ENCODE measurements at places on chromosomes 3 and 15.
A peak's percentile ranks its signal among the peaks of the same experiment; 100 is the strongest.

- no peak for DNase-seq
These were observed 145.1 kb downstream of the NFKBIZ start for GRCh38 chr3:101994386-101994785.

- DNase-seq: no peak
These were observed 164.5 kb downstream of the EPHB1 start for GRCh38 chr3:134959516-134959915.

DNA sequence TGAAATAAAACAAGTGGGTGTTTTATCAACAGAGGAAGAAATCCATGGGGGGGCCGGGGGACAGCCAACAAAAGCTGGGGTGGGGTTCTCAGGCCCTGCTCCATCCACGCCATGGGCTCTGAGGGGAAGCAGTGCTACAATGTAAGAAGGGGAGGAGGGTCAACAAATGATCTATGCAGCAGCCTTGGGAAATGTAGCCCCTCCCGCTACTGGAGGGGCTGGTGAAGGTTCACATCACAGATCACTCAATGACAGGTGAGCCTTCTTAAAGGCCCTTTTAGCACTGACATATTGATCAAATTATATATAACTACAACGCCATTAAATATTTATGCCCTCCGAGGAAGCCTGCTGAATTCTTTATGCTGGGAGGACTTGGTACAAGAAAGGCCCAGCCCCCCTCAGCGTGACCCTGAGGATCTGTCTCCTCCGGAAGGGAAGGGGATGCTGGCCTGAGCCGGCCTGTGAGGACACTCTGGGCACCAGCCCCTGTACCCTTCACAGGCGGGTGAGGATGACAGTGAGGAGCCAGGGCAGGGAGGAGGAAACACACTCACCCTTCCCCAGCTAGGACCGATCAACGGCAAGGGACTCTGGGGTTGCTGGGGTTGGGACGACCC, 15.3 kb downstream of the TLE3 start:
- DNase-seq: no peak

DNA sequence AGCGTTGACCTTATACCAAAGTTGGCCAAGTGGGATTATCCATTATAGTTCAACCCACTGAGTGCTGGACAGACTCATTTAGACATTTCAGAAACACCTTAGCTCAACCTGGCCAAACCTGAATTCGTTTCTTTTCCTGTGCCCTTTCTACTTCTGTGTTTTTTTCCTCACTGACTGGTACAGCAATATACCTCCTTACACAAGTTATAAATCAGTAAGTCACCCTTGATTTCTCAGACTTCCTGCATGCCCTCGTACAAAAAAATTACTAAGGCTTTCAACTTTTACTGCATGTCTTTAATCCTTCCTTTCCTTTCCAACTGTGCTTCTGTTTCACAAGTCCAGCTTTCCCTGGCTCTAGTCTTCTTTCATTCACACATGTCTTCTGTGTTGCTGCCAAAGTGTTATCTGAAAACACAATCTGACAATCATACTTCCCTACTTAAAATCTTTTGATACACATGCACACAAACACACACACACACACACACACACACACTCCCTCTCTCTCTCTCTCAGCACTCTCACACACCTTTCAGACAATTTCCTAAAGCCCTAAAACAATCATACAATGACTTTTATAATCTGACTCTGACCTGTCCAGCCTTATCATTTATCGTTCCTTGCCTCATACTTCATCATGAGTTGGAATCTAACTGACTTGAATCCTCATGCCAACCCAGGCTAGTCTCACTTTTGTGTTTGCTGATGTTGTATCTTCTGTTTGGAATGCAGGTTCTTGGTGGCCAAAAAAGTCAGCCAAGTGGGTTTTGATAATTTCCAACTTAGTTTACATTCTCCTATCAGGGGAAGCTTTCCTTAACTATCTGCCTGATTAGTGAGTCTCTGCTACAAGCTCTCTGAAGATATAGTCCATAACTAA, 436.4 kb downstream of the NAALADL2 start:
- no peak for DNase-seq

GRCh38 chr3:130470126-130470525, 46.9 kb upstream of the COL6A6 start:
- no peak for DNase-seq

DNA sequence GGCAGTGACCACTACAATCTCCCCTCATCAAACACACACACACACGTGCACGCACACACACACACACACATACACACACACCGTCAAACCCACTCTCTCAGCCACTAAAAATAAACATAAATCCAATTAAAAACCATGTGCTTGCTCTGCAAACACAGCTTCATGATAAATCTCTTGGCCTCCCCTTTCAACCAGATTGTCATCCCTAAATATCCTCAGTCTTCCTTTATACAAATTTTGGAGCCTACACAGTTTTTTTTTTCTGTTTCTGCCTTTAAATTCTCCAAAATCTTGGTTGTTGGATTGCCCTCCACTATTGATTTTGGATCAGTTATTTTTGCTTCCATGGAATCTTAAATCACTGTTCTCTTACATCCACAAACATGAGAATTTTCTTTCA, 245.6 kb downstream of the SATB1 start:
- no peak for DNase-seq

GRCh38 chr3:30894521-30895251, at the start of gene GADL1:
Gene GADL1, minus strand, starts transcription at chr3:30894661. Its CDS starts 47 bp downstream, at chr3:30894614.
- DNase-seq: no peak

DNA sequence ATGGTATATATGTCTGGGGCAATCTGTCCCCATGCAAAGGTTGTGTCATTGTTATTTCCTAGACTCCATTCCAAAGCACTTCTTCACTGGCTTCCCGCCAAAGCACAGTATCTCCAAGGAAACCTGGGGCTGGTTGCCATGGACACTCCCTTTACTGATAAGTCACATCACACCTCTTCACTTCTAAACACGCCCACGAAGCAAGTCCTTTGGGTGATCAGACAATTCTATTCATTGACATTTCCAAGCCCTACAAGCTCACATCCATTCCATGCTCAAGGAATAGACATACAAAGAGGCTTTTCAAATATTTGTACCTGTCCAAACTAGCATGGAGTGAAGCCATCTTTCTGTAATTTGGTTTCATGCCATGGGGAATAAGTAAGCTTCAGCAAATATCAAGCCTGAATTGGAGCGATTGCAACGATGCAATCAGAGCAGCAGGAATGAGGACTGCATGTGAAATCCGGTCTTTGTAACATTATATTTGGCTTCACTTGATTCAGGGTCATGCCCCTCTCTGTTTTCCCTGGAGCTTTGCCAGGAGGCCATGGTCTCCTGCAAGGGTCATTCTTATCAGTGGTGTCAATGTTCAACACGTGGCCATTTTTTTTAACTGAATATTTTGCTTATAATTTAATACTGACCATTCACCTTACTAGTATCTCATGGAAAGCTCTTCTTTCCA, 201.6 kb upstream of the TMC3 start:
- no peak for DNase-seq

DNA sequence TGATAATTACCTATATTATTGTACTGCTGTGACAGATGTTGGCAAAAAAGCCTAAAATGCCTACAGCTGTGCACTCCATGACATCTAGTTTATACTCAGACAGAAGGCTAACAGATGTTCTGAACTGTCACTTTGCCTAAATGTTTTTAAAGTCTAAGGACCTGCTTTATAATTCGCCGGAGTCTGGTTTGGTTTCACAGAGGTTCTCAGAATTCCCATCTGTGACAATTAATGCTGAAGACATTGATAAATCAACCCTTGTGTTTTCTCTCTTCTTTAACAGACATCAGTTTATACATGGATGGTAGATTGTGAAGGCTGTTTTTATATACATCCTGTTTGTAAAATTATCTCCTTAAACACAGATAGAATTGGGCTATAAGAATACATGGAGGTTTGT, 19.8 kb upstream of the SOX2 start:
- DNase-seq: no peak

- DNase-seq: no peak
These were observed 63.8 kb downstream of the BLM start for GRCh38 chr15:90780916-90781315.

GRCh38 chr3:66778777-66779176, 219.3 kb upstream of the KBTBD8 start:
- no peak for DNase-seq

- no peak for DNase-seq
These were observed 53.2 kb downstream of the ROBO2 start for GRCh38 chr3:77093101-77093500.

- DNase-seq: no peak
These were observed 371.1 kb downstream of the CHL1 start for GRCh38 chr3:567488-568185.

- no peak for DNase-seq
These were observed 37.0 kb upstream of the PIK3R4 start for GRCh38 chr3:130783629-130784028.

DNA sequence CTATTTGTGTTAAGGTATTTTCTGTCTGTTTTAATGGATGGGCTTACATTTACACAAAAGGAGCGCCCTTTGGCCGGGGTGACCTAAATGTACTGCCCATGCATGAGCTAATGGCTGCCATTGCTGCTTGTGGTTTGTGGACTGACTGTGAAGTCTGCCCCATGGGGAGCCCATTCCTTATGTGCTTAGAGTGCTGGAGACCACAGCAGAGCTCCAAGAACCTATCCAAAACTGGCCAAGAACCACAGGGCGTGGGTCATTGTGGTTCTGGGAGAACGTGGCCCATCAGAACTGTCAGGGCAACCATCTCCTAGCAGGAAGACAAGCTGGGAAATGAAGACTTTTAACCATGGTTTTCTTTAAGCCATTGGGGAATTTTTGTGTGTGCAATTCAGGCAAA, 105.3 kb downstream of the CHDH start:
- no peak for DNase-seq

- no peak for DNase-seq
These were observed 42.3 kb upstream of the GLCE start for GRCh38 chr15:69118089-69118488.

- peak; percentile 63 for DNase-seq
These were observed 1.4 kb downstream of the LOXL1 start for GRCh38 chr15:73927476-73928240.

GRCh38 chr3:139134678-139135372, 90.1 kb upstream of the PRR23C start:
- no peak for DNase-seq

DNA sequence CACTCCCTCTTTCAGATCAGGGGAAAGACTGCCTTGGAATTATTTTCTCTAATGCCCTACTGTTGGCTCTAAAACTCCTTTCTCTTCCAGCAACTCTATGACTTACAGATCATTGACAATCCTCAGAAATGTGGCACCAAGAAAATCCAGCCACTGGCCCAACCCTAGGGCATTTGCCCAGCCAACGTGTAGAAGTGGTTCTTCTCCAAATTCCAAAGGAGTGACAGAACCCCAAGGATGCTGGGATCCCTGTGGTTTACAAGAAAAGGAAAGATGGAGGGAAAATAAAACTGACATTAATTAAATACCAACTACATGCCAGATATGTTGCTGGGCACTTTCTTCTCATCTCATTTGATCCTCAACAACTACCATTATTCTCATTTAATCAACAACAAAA, 216.0 kb downstream of the NTRK3 start:
- DNase-seq: no peak

GRCh38 chr3:144511346-144511745, 539.7 kb downstream of the DIPK2A start:
- DNase-seq: no peak

GRCh38 chr15:88284318-88284998, 27.9 kb upstream of the NTRK3 start:
- DNase-seq: no peak

- DNase-seq: no peak
These were observed 75.4 kb downstream of the CPN2 start for GRCh38 chr3:194275721-194276120.

DNA sequence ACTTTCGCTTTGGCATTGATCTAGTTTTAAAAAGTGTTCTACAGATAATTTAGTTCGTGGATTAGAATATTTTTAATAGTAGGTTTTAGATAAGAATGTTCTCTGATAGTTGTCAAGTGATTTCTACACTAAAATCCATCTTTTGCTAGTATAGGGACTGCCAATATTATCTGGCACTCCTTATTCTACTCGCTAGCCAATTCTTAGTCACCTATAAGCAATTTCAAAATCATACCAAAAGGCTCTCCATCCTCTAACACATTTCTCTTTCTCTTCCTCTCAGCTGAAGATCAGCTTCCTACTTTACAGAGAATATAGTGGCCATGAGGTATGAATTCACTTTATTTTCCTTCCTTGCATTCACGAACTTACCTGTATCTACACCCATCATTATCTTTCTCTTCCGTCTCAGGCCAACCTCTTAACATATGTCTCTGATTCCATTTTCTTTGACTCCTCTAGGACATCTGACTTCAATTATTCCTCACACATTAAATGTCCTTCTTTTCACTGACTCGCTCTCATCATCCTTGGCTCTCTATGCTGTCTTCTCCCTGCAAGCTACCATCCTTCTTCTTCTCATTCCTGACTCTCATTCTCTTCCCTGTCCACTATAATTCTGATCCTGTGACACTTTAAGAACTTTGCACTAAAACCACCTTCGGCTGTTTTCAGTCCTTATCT, 35.5 kb downstream of the C3orf80 start:
- DNase-seq: no peak

GRCh38 chr15:25960273-25960672, 97.1 kb upstream of the ATP10A start:
- no peak for DNase-seq

GRCh38 chr3:71319771-71320170, 263.8 kb downstream of the FOXP1 start:
- DNase-seq: no peak

GRCh38 chr15:101009176-101009575, 90.0 kb downstream of the LRRK1 start:
- no peak for DNase-seq

GRCh38 chr3:49401766-49402165, 10.0 kb downstream of the RHOA start:
- no peak for DNase-seq

GRCh38 chr15:78618064-78618463, 2.7 kb downstream of the CHRNA3 start:
- DNase-seq: no peak

DNA sequence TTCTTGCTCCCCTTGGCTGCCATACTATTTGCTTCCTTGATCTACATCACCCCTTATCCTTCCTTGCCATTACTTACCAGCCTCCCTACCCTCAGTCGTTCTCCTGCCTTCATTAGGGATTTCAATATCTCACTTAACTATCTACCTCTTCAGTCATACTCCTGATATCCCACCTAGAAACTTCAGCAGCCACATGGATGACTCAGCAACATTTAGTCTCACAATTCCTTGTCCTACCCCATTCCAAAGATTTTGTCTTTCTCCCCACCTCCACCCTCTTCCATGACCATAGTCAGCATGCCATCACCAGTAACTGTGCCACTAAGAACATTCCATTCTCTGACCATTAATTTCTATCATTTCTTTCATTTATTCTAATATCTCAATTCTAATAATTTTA, 18.4 kb downstream of the UPK1B start:
- no peak for DNase-seq

DNA sequence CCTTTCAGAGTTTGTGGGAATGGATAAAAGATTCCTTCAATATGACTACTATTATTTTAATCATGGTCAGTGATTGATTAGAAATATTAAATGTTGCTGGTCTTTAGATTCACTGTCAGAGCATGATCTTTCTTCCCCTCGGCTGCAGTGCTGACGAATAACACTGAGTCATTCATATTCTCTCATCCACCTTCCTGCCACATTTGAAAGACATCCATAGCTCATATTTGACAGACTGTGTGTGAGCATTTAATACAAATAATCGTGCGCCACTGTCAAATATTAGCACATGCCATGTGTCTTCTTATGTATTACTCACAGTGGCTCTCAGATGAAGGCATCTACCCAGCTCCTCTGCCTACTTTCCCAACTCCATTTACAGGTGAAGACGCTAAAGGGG, 476.5 kb upstream of the TPRG1 start:
- DNase-seq: no peak

GRCh38 chr3:113600418-113601182, 68.2 kb downstream of the SIDT1 start:
- DNase-seq: no peak

Data from stimulated activated CD8-positive, alpha-beta memory T cell treated with anti-CD3 and anti-CD28 coated beads, Interleukin-2, amount 100 ng/mL, for 1 hour (primary cell).